ENCODE measurements at places on chromosomes 6 and 20.

DNA sequence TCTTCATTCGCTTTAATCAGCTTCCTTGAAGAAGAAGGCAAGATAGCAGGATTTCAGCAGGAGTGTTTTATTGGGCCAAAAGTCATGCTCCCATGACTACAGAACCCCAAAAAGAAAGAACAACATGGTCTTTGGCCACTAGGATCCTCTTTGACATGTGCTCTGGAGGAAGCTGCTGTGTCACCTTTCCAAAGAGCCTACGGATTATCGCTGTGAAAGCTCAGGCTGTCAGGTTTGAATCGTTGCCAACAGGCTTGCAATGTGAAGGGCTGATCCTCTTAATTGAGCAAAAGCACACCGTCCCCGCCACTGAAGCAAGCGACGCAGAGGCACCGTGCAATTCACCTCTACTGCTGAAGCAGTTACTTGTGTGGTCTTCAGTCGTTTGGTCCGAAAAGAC, 29.0 kb downstream of the MYLIP start:
- DNase-seq, result no peak

DNA sequence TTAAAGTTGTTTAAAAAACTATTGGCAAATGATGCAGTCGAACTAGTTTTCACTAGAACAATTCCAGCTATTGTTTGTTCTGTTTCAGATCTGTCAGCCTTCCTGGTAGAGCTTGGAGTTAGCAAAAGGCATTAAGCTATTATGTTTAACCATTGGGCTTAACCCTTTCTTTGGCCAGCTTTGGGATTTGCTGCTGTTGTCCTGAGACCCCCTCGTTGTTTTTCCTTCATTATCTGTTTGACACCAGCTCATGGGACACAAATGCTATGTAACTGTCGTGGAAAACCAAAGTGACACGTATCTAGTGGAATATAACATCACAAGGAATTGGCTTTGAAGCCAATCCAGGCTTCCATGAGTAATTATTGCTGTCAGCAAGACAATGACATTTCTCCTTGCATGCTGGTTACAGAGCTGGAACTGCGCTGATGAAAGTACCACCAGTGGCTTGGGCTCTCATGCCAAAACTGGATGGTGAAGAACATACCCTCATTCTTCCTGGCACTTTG, 96.0 kb downstream of the EYA2 start:
- no peak for DNase-seq

DNA sequence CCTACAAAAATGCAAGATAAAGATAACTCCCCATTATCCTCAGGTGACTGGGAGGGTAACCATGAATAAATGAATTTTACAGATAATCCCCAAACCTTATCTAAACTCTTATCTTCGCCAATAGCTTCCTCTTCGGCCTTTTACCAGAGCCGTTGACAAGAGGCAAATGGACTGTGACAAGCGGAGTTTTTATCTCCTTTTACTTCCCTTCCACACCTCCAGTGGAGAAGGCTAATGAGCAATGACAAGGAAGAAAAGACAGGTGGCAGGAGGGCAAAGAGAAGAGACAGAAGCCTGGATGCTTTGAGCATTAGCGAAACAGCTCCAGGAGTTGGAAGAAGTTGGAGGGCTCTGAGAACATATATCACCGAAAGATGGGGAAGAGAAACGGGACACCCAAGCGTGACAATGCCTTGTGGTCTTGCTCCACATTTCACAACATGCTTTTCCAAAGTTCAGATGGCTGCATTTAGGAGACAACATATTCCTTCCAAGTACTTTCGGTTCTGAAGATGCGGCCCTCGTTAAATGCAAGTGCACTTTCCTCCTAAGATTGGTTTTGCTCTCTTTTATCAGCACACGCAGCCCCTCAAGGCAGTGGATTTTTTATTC, 69.2 kb downstream of the PRDM1 start:
- DNase-seq, result peak; percentile 69

GRCh38 chr6:145026267-145026679, 709.0 kb downstream of the EPM2A start:
- no peak for DNase-seq

- DNase-seq, result no peak
These were observed 537.6 kb downstream of the HDGFL1 start for GRCh38 chr6:23106951-23107350.

- DNase-seq, result no peak
These were observed 357.1 kb downstream of the MAFB start for GRCh38 chr20:40331807-40332560.

- no peak for DNase-seq
These were observed 31.8 kb downstream of the PHACTR1 start for GRCh38 chr6:12748411-12748810.

DNA sequence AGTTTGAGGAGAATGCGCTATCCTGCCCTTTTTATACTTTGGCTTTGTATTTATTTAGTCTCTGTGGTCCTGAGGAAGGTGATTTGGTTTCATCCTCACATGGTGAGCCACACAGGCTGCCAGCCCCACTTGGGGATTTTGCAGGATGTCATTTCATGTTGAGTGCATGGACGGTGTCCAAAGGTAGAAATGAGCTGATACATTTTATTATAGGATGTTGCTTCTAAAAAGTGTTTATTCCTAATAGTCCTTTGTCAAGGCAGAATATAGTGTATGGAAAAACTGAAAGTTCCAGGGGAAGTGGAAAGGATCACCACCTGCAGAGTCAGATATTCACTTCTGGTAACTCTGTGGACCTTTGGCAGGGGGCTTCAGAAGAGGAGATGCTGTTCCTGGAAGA, 434.6 kb downstream of the CD109 start:
- DNase-seq, result no peak

GRCh38 chr6:129661536-129662405, 48.2 kb downstream of the ARHGAP18 start:
- no peak for DNase-seq
